IMR-90 (cell line): ENCODE measurements at places on chromosomes 7 and 10. TPM values are rescaled to one million over a fixed set of nuclear protein-coding genes. Genes with fewer than 3 reads are reported as not detected.

GRCh38 chr10:61973169-61973568 lies 71.7 kb downstream of the ARID5B start:
- no peak for DNase-seq

GRCh38 chr7:45469103-45469502 lies 105.1 kb upstream of the ADCY1 start:
- DNase-seq: no peak

Gene AUTS2
- polyA plus RNA-seq: 3.0 and 3.5 TPM in 2 replicates

Gene RBP3
- polyA plus RNA-seq: not detected in 2 replicates

Gene PRRT4
- not detected in 2 replicates for polyA plus RNA-seq

Gene RNF32
- polyA plus RNA-seq: 0.56 and 0.63 TPM in 2 replicates
